Natural killer cell (primary cell): ENCODE measurements at places on chromosomes 1 and 21.

DNA sequence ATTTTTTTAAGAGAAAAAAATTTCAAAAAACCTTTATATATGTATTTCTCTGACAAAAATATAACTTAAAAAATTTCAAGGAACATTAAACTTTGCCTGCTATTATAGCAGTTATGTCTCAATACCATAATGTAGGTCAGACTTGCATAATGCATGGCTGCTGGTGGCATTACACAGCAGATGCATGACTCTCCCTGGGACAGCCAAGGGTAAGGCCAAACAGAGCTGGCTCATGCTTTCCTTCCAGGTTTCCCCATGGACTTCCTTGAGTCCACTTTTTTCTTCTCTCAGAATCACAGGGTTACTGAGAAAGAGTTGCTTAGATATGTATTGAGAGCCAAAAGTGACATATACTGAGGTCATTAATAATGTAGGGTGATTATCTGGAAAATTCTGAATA lies 43.7 kb downstream of the RHOU start:
- DNase-seq = no peak

DNA sequence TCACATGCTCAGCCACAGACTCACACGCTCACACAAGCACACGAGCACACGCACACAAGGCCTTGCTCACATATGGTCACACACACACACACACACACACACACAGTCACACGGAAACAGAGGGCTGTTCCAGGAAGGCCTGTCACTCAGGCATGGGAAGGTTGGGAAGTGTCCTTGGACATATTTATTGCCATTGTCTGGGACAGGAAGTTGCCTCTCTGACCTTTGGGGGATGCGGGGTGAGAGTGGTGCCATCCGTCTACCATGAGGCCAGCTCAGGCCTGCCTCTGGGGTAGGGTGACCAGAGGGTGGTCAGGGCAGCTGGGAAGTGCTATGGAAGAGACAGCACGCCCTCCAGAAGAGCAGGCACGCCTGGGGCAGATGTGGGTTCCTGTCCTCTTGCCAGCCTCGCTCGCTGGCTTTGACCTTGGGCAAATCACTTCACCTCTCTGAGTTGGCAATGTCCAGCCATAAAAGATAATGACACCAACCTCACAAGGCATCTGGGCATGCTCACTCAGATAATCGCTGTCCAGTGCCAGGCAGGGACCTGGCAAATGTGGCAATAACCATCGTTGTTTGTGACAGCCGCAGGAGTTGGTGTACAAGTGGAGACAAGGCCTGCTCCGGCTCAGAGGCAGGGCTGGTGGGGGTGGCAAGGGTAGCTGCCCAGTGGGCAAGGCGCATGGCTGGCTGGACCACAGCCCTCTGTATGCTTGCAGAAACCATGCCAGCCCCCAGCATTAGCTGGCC lies 8.0 kb upstream of the GUCA2A start:
- DNase-seq = no peak

- DNase-seq = no peak
These were observed 62.3 kb upstream of the FMN2 start for GRCh38 chr1:240029418-240029817.

DNA sequence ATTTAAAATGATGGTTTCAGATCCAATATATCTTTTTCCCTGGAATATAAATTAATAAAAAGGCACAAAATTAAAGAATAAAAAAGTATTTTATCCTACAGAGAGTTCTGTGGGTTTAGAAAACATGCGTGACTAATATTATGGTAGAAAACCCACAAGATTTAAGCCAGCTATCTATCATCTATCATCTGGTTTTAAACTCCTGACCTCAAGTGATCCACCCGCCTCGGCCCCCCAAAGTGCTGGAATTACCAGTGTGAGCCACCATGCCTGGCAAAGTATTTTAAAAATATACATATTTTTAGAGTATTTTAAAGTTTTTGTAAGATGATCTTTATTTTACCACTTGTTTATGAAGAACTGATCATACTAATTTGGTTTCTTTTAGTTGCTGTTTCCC lies 79.5 kb downstream of the NRIP1 start:
- DNase-seq = no peak

- DNase-seq = peak; percentile 11
These were observed 21.9 kb upstream of the NEK2 start for GRCh38 chr1:211697356-211697755.

DNA sequence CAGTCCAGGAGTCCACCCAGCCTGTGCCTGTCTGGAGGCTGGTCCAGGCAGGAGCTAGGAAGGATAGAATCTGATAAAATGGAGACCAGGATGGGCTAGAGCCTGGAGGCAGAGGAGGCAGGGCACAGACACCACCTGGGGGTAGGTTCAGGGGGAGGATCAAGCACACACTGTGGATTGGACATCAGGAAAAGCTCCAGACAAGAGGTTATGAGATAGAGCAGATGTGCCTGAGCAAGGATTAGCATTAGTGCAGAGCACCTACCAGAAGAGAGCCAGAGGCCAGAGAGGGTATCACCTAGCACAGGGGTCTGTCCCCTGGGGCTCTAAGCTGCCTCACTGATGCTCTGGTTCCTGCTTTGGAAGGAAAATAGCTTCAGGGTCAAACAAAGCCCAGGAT lies 216.7 kb upstream of the ZC3H12A start:
- no peak for DNase-seq

DNA sequence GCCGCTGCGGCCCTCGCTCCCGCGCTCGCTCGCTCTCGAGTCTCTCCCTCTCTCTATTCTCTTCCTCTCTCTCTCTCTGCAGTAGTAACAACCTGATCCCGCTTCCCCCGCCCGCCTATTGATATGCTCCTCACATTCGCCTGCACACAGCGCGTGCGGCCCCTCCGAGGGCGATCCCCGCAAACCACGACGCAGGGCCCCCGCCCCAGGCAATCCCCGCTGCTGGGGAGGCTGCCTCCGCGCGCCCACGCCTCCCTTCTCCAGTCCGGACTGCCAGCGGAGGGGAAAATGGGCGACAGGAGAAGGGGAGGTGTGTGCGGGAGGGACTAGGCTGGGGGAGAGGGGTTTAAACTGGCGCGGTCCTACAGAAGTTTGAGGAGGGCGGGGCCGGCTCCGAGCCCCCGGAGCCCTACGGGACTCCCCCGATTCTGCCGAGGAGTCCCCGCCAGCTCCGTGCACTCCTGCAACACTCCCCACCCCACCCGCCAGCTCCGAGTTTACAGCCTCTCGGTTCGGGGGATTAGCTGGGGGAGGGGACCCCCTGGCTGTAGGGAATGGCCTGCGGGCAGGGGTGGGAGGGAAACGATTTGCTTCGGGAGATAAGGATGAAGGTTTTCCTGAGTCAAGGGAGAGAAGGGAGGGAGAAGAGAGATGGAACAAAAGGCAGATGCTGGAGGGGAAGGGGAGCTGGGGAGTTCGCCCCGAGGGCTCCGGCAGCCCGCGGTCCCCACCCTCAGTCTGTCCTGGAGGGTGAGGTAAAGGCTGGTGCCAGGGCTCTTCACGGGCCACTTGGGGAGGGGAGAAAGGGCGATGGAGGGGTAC lies 66.6 kb downstream of the SYT2 start:
- no peak for DNase-seq

- DNase-seq = no peak
These were observed 141.3 kb downstream of the SPATA46 start for GRCh38 chr1:162235241-162235800.

DNA sequence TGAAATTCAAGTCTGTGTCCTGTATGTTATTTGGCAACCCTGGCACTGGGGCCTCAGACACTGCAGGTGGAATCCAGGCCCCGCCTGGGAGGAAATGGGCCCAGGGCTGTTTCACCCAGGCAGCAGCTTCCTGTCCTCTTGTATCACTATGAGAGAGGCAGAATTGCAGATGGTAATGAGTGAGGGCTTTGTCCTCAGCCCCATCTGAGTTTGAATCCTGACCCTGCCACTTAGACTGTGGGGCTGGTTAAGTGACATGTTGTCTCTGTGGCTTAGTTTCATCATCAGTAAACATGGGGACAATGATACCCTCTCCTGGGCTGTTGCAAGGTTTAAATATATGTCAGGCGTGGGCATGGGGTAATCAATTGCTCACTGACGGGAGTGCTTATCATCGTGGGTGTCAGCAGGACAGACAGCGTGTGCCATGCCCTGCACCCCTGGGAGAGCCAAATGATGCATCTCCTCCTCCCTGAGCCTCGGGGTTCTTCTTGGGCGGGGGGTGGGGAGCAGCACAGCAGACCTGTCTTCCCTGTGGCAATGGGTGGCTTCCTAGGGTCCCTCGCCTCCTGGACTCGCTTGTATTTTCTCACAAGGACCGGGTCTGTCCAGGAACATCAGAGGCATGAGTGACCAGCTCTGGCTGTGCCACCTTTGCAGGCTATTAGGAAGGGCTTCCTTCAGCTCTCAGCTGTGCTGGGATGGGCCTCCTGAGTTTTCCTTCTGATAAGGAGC lies 42.1 kb downstream of the ARHGEF10L start:
- DNase-seq = no peak

DNA sequence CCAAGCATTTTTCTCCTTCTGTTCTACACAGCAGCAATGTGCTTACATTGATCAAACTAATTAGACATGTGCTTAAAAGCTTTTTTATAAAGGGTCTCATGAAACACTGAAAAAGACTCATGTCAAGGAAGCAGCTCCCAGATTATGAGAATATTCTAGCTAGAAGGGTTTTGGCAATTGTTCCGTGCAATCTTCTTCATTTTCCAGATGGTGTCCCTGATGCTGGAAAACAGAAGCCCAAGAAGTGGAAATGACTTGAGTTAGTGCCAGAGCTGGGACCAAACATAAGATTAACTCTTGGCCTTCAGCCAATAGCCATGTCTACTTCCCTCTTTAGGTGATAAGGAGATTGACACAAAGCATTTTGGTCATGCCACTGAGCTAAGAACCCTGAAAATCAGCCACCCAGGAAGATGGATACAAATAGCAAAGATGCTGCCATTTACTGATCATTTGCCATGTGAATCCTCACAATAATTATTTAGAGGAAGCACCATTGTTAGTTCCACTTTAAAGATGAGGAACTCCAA lies 110.8 kb downstream of the MATN1 start:
- no peak for DNase-seq
